Prostate gland (tissue), 2 donors: ENCODE measurements at places on chromosomes 2 and 18. TPM values are rescaled to one million over a fixed set of nuclear protein-coding genes. Genes with fewer than 3 reads are reported as not detected.

DNA sequence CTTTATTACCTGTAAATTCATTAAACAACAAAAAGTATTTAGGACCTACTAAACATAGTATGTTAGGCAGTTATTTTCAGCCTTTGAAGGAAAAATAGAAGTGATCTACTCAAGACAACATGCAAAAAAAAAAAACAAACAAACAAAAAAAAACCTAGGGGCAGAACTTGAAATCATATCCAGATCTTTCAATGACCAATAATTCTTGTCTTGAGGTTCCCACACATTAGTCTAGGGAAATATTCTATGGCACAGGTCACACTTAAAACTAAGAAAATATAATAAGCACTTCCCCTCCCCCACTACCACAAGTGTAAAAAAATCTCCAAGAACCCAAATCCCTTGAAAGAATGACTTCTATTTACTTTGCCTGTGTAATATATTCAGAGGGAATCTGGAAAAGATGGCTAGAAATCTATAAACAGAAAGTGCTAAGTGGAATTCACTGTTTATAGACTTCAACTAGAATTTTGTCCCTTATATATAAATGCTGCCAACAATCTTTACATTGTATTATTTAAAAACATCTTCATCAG lies 3.5 kb downstream of the PELI1 start:
- no peaks in the 10 kb centered on the region for H3K27me3 ChIP-seq
- H3K4me1 ChIP-seq: peaks cover 6% of the 10 kb centered on the region
- H3K27ac ChIP-seq: peak overlapping the region; percentile 97
- no peak overlapping the region for H3K4me3 ChIP-seq

GRCh38 chr2:19887510-19887909 lies 14.3 kb downstream of the TTC32 start:
- no peaks in the 10 kb centered on the region for H3K36me3 ChIP-seq
- H3K4me3 ChIP-seq: no peak overlapping the region
- H3K27ac ChIP-seq: peak overlapping the region; percentile 50
- peaks cover 3% of the 10 kb centered on the region for H3K4me1 ChIP-seq
- H3K27me3 ChIP-seq: no peaks in the 10 kb centered on the region

Gene TUBA3D
- total RNA-seq: 75.2 TPM

- no peaks in the 10 kb centered on the region for H3K27me3 ChIP-seq
- no peaks in the 10 kb centered on the region for H3K4me1 ChIP-seq
- H3K36me3 ChIP-seq: no peaks in the 10 kb centered on the region
- no peak overlapping the region for H3K27ac ChIP-seq
- no peak for DNase-seq
These were observed 113.1 kb downstream of the ICOS start for GRCh38 chr2:204049635-204050034.

DNA sequence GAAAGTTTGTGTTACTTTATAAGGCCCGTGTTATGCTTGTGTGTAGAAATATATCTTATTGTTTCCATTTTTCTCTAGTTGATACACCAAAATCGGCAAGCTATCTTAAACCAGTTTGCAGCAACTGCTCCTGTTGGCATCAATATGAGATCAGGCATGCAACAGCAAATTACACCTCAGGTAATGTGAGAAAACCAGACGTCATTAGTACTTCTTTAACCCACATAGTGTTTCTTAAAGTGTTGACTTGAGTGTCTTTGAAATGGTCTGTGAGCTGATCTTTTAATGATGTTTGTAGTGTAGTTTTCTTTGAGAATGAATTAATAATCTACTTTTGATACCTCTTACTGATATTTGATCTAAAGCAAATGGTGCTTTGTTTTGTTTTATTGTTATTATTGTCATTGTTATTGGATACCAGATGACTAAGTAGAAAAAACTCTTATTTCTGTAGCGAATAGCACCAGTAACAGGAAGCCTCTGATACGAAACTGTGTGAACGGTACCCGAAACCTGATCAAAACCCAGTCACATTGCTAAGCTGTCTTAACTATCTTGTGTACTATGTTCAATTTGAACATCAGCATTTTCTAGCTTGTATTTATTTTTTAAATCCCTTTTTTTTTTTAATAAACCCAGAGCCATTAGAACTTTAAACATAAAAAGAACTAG lies 53.7 kb downstream of the PTRHD1 start:
- H3K36me3 ChIP-seq: no peaks in the 10 kb centered on the region
- DNase-seq: no peak
- no peak overlapping the region for H3K4me3 ChIP-seq
- no peaks in the 10 kb centered on the region for H3K27me3 ChIP-seq
- H3K27ac ChIP-seq: no peak overlapping the region
- H3K4me1 ChIP-seq: no peaks in the 10 kb centered on the region

DNA sequence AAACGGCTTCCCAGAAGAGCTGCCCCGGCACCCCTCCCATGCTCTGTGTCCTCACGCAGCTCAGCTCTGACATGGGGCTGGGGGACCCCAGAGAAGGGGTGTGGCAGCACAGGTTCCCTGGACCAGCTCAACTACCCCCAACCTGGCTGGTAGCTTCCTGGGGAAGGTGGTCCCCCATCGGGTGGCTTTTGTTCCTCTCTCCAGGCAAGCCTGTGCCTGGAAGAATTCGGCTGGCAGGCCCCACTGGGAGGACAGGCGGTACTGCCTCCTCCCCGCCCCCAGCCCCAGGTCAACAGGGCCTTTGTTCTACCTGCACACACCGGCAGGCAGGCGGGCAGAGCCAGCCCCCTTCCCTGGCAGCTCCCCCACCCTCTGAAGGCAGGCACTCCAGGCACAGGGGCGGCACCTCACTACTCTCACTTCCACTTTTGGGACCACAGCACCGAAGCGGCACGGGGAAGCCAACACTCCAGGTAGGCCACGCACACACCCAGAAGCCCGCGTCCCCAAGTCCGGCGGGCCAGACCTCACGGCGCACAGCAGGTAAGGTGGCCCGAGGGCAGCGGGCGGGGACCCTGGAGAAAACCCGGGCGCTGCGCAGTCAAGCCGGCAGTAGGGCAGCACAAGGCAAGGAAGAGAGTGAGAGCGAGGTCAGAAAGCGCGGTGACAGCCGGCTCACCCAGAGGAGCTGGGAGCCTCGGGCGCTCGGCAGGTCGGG lies 1.3 kb downstream of the HS6ST1 start:
- H3K4me1 ChIP-seq: no peaks in the 10 kb centered on the region
- H3K36me3 ChIP-seq: no peaks in the 10 kb centered on the region
- peak overlapping the region; percentile 53 for H3K27ac ChIP-seq
- DNase-seq: peak; percentile 31
- H3K4me3 ChIP-seq: peak overlapping the region; percentile 56

GRCh38 chr18:49510393-49511115 lies 23.5 kb upstream of the C18orf32 start:
- no peak overlapping the region for H3K4me3 ChIP-seq
- H3K27me3 ChIP-seq: no peaks in the 10 kb centered on the region
- H3K27ac ChIP-seq: no peak overlapping the region
- H3K36me3 ChIP-seq: no peaks in the 10 kb centered on the region
- peak; percentile 20 for DNase-seq
- H3K4me1 ChIP-seq: no peaks in the 10 kb centered on the region

DNA sequence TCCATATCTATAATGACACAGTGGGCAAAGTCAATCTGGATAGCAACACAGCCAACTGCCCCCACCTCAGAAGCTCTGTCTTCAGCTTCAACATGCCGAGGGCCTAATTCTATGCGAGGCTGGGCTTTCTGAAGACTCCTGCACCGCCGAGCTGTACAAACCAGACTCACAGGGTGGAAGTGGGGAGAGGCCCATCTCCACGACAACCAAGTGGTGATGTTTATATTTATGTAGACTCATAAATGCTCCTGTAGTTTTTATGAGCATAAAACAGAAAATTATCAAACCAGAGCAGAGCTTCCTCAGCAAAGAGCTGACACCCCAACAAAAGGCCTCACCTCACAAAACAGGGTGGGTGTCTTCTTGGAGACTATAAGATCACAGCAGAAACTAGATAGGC lies 77.0 kb upstream of the LGALSL start:
- no peaks in the 10 kb centered on the region for H3K4me1 ChIP-seq
- H3K36me3 ChIP-seq: no peaks in the 10 kb centered on the region
- H3K27ac ChIP-seq: no peak overlapping the region
- no peak for DNase-seq

Gene OBSL1
- 330 TPM for total RNA-seq

Gene NETO1
- total RNA-seq: not detected

- no peaks in the 10 kb centered on the region for H3K27me3 ChIP-seq
- H3K27ac ChIP-seq: no peak overlapping the region
- H3K4me1 ChIP-seq: no peaks in the 10 kb centered on the region
- no peaks in the 10 kb centered on the region for H3K36me3 ChIP-seq
- DNase-seq: no peak
These were observed 44.9 kb downstream of the LINC00305 start for GRCh38 chr18:64103986-64104385.

Gene CNDP1
- total RNA-seq: not detected

DNA sequence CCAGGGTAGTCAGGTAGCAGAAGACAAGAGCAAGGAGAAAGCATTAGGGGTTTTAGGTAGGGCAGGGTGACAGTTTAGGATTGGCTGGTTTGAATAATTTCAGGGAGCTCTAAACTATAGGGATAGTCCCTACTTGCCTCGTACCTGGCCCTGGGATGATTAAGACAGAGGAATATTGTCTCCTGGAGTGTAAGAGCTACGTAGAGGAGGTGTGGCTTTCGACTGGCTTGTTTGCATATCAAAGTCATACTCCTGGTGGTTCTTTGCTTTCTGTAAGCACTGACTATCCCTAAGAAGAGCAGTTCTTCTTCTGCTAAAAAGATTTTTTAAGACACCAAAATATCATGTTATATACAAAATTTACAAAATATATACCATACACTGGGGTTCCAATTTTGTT lies 1867.4 kb downstream of the SUCLG1 start:
- DNase-seq: no peak
- H3K27me3 ChIP-seq: no peaks in the 10 kb centered on the region
- H3K27ac ChIP-seq: no peak overlapping the region

GRCh38 chr18:5456577-5457461 lies 87.0 kb downstream of the EPB41L3 start:
- H3K36me3 ChIP-seq: no peaks in the 10 kb centered on the region
- H3K4me1 ChIP-seq: no peaks in the 10 kb centered on the region
- H3K27me3 ChIP-seq: no peaks in the 10 kb centered on the region
- no peak overlapping the region for H3K27ac ChIP-seq
- H3K4me3 ChIP-seq: no peak overlapping the region

- H3K4me1 ChIP-seq: no peaks in the 10 kb centered on the region
These were observed 443.7 kb upstream of the CELF4 start for GRCh38 chr18:38009320-38009719.

- H3K36me3 ChIP-seq: no peaks in the 10 kb centered on the region
- H3K27ac ChIP-seq: no peak overlapping the region
- H3K4me1 ChIP-seq: no peaks in the 10 kb centered on the region
- no peak overlapping the region for H3K4me3 ChIP-seq
- no peak for DNase-seq
These were observed 108.7 kb downstream of the NDUFA10 start for GRCh38 chr2:239916205-239917124.

DNA sequence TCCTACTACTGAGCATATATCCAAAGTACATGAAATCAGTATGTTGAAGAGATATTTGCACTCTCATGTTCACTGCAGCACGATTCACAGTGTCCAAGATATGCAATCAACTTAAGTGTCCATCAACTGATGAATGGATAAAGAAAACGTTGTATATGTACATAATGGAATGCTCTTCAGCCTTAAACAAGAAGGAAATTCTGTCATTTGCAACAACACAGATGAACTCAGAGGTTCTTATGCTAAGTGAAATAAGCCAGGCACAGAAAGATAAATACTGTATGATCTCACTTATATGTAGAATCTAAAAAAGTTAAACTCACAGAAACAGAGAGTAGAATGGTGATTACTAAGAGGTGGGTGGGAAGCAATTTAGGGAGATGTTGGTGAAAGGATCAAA lies 149.2 kb downstream of the EVA1A start:
- no peaks in the 10 kb centered on the region for H3K36me3 ChIP-seq
- H3K27ac ChIP-seq: no peak overlapping the region
- no peak for DNase-seq
- no peak overlapping the region for H3K4me3 ChIP-seq
- no peaks in the 10 kb centered on the region for H3K27me3 ChIP-seq
